Activated naive CD8-positive, alpha-beta T cell treated with anti-CD3 and anti-CD28 coated beads for 36 hours (primary cell): ENCODE measurements at places on chromosomes 13 and 19. TPM values are rescaled to one million over a fixed set of nuclear protein-coding genes. Genes with fewer than 3 reads are reported as not detected.
A peak's percentile ranks its signal among the peaks of the same experiment; 100 is the strongest.

GRCh38 chr13:111058796-111059506, 56.2 kb upstream of the ARHGEF7 start:
- no peak for DNase-seq

GRCh38 chr13:30739761-30740642, 4.7 kb downstream of the ALOX5AP start:
- peak; percentile 68 for DNase-seq

DNA sequence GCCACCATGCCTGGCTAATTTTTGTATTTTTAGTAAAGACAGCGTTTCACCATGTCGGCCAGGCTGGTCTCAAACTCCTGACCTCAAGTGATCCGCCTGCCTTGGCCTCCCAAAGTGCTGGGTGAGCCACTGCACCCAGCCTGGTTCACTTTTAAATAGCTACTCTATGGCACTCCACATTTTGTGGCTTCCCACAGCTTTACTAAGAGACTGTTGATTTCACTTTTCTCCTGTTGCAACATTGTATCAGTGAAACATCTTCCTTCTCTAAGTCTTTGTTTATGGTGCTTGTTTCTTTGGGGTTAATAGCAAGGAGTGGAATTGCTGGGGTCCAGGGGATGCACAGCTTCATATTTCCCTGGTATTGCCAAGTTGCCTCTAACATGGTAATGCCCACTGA, 12.3 kb downstream of the TMEM38A start:
- DNase-seq, result no peak

DNA sequence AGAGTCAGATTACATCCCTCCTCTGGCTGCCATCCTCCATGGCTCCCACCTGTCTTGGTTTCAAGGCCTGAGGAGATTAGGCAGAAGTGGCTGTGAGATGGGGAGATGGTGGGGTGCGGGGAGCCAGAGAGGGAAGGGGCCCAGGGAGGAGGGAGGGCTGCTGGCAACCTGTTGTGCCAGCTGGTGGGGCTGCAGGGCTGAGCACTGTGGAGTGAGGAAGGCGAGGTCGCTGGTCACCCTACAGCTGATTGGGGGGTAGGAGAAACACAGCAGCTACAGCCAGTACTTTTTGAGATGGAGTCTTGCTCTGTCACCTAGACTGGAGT, 48.3 kb downstream of the CD320 start:
- DNase-seq, result no peak

DNA sequence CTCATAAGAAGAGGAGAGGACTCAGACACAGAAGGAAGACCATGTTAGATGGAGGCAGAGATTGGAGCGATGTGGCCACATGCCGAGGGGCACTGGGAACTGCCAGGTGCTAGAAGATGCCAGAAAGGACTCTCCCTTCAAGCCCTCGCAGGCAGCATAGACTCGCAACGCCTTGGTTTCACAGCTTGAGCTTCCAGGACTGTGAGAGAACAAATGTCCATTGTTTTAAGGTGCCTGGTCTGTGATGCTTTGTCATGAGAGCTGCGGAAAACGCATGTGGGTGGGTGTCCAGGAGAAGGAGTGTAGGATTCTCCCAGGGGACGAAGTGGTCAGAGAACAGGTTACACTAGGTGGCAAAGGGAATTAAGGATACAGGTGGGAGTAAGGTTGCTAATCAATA, 125.9 kb upstream of the USP29 start:
- no peak for DNase-seq

- DNase-seq, result no peak
These were observed 31.9 kb downstream of the SCGB2B2 start for GRCh38 chr19:34644991-34645461.

DNA sequence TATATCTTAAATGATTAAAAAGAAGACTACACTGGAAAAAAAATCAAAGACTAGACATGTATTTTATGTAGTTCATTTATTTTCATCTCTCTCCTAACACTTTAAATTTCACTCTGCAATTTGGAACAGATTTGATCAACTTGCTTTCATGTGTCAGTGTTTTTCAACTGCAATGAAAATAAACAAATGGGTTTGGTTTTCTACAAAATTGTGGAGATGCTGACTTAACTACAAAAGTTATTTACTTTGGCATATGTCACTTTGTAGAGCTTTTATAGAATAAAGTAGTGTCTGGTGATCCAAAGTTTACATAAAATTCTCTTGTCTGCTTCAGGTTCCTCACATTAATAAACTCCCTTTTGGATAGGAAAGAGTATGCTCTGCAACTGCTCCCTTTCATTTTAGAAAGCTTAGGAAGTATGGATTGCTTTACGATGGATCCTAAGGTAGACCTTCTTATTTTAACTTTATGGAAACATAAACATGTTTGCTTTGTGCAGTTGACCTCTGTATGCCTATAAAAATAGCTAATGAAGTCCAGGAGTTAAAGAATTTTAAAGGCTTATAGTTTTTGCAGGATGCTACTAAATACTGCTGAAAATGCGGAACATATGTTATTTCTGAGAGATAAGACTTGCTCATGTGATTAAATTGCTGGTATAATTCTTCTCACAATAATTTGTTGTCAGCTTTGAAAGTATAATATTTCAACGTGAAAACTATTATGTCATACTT, 815.9 kb downstream of the PCDH9 start:
- DNase-seq, result no peak

- no peak for DNase-seq
These were observed 1773.8 kb downstream of the PCDH9 start for GRCh38 chr13:65456150-65456912.

- DNase-seq, result no peak
These were observed 6.3 kb upstream of the NLRP2 start for GRCh38 chr19:54959840-54960239.

DNA sequence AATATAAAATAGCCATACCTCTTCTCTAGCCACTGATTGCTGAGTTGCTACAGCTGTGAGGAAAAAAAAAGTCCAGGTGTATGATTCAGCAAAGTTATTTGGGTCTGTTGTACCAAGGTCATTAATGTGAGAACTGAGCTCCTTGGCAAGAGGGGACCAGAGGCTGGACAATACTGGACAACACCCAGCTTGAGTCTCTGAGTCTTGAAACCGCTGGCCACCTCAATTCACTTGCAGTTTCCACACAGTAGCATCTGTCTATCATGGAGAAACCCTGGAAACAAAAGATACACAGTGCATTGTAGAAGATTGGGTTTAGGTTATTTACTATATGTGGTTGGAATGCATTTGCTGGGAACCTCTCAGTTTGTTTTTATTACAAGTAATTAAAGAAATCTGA, 60.4 kb downstream of the WDFY2 start:
- DNase-seq, result no peak

DNA sequence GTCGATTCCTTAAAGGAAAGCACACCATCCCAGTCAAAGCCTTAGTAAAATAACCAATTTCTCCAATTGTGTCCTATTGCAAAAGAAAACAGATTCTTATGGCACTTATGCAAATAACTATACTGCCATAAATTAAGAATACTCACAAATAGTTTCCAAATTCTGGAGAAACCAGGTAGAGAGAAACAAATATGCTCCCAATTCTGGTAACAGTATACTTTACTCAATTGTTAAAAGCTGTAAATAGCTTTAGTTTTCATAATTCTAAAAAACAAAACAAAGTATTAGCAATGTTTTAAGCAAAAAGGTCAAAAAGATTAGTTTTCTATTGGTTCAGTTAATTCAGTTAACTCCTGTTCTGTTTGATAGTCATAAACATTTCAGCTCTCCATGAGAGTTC, 18.2 kb upstream of the UBAC2 start:
- DNase-seq, result no peak

- DNase-seq, result peak; percentile 43
These were observed 44.5 kb downstream of the RFX2 start for GRCh38 chr19:6065685-6066374.

DNA sequence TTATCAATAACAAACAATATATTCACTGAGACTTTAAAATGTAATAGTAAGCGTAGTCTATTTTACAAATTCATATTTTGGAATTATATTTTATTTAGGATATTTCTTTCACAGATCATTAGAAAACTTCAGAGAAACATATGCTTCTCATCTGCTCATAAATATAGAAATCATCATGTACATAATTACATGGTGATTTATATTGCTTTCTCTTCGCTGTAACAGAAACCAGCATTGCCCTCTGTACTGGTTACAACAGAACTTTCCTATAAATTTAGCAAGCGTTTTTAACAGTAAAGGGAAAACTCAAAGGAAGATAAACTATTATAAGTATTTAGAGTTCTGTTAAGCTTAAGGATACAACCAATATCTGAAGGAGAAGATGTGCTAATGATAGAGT, 672.8 kb downstream of the PCDH9 start:
- DNase-seq, result no peak

GRCh38 chr19:45498411-45499195, at the start of gene PPM1N:
Gene PPM1N (plus strand): TSS chr19:45498443. CDS start chr19:45498473, 30 bp downstream.
- DNase-seq, result peak; percentile 82

DNA sequence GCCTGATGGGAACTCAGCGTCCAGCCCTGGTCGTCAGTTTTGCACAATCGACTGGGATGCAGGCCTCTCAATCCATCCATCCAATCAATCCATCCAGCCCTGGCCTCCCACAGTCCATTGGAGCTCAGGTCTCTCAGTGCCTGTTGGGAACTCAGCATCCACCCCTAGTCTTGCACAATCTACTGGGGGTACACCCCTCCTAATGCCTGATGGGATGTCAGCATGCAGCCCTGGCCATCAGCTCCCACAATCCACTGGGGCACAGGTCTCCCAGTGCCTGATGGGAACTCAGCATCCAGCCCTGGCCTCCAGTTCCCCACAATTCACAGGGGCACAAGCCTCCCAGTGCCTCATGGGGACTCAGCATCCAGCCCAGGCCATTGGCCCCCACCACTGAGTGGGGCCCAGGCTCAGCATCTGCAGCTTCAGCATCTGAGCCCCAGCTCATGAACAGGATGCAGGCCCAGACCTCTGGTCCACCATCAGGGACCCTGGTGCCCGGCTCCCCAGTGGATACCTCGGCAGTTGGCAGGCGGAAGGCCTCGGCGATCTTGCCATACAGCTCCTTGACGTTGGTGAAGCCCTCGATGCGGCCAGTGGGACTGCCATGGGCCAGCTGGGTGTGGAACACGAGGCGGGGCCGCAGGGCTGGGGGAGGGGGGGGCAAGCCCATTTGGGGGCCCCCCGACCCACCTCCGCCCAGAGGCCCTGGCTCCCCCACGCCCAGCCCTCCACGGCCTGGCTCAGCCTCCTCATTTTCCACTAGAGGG, 7.2 kb upstream of the PTGER1 start:
- DNase-seq, result no peak

DNA sequence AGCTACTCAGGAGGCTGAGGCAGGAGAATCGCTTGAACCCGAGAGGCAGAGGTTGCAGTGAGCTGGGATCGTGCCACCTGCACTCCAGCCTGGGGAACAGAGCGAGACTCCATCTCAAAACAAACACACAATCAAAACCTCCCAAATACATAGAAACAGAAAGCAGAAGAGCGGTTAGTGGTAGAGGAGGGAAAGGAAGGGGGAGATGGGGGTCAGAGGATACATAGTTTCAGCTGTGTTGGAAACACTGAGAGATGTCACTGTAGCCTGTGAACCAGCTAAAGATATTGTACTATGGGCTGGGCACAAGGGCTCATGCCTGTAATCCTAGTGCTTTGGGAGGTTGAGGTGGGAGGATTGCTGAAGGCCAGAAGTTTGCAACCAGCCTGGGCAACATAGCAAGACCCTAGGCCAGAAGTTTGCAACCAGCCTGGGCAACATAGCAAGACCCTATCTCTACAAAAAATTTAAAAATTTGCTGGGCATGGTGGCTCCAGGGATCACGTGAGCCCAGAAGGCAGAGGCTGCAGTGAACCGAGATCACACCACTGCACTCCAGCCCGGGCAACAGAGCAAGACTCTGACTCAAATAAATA, 49.9 kb downstream of the GNG7 start:
- no peak for DNase-seq

DNA sequence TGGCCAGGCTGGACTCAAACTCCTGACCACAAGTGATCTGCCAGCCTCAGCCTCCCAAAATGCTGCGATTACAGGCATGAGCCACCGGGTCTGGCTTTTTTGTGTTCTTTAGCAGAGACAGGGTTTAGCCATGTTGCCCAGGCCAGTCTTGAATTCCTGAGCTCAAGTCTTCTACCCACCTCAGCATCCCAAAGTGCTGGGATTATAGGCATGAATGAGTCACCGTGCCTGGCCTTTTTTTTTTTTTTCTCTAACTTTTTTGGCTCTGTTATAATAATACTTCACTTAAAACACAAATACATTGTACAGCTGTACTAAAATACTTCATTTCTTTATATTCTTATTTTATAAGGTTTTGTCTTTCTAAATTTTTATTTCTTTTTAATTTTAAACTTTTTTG, 599.5 kb upstream of the PCDH9 start:
- DNase-seq, result no peak

- DNase-seq, result no peak
These were observed 16.6 kb downstream of the PPP2R1A start for GRCh38 chr19:52206481-52206880.

DNA sequence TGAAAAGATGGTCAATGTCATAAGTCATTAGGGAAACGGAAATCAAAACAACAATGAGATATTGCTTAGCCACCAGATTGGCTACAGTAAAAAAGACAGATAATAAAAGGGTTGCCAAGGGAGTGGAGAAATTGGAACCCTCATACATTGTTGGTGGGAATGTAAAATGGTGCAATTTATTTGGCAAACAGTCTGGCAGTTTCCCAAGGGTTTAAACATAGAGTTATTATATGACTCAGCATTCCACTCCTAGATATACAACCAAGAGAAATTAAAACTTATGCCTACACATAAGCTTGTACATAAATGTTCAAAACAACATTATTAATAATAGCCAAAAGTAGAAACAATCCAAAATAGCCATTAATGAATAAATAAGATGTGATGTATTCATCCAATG, 9.9 kb upstream of the ZNF227 start:
- no peak for DNase-seq

DNA sequence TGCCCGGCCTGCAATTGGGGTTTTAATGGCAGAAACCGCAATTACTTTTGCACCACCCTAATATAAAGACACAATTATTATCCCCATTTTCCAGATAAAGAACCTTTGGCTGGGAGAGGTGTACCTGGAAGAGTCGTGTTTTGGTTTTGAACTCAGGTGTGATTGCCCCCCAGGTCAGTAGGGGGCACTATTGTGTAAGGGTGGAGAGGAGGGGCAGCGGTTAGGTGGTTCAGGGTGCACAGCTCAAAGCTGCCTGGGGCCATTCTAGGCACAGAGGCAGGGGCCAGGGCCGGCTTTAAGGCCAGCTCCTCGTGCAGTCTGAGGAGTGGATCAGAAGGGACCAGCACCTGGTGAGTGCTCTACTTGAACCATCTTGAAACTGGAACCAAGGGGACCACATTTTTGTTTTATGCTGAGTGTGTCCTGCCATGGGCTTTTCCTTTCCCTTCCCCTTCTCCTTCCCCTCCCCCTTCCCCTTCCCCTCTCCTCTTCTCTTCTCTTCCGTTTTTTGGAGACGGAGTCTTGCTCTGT, 5.8 kb upstream of the FCGRT start:
- DNase-seq, result peak; percentile 68

Gene SIGLEC12
- total RNA-seq, result 0.33 TPM

Gene KLF1
- total RNA-seq, result 0.34 TPM

Gene SHD
- total RNA-seq, result not detected

Gene CBLC
- not detected for total RNA-seq

Gene ZNF700
- 10.2 TPM for total RNA-seq

Gene GARIN5A
- 0.52 TPM for total RNA-seq

Gene APLP1
- total RNA-seq, result 0.88 TPM

Gene C5AR1
- total RNA-seq, result 1.8 TPM

Gene IGFL3
- total RNA-seq, result not detected

Gene FCER2
- 1.5 TPM for total RNA-seq

Gene PCSK4
- 1.5 TPM for total RNA-seq

Gene RINL
- 74.0 TPM for total RNA-seq
